ENCODE measurements at places on chromosomes 2 and 18. TPM values are rescaled to one million over a fixed set of nuclear protein-coding genes. Genes with fewer than 3 reads are reported as not detected.

- DNase-seq: no peak
These were observed 259.8 kb upstream of the APCDD1 start for GRCh38 chr18:10194592-10194991.

DNA sequence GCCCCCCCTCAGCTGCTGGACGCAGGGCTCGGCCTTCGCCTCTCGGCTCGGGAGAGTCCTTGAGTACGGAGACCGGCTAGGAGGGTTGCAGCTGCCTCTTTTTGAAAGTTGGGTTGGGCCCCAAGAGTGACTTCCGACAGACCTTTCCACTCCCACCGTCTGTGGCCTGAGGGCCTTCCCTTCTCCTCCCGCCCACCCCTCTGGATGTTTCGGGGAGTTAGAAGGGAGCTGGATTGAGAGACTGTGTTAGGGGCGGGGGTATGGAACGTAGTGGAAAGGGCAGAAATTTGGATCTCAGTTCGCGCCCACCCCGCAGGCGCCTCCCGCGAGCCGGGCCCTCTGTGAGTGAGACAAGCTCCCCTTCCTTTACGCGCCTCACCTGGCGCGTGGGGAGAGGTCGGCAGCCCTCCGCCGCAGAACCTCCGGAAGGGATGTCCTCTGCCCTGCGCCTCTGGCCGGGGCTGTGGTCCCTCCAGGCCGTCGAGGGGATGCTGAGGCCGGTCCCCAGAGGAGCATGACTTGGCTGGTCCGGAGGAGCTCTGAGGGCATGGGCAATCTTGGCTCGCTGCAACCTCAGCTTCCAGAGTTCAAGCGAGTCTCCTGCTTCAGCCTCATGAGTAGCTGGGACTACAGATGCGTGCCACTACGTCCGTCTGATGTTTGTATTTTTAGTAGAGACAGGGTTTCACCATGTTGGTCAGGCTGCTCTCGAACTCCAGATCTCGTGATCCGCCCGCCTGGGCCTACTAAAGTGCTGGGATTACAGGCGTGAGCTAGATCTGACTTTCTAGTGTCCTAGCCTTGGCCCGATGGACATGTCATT, 15.9 kb downstream of the C2orf74 start:
- no peak for DNase-seq

DNA sequence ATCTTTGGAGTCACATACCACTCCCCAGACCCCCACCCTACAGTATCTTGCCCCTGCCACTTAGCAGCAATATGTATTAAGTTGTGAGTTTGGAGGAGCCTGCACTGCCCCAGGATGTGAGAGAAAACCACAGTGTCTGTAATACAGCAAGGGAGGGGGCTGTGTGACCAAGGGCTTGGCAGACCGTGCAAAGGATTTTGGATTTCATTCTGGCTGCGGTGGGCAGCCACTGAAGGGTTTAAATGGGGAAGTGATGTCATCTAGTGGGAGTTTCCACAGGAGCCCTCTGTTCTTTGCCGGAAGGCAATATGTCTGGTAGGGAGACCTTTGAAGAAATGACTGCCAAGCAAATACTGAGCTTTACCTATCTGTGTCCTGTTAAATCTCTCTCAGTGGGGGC, 202.4 kb downstream of the FHOD3 start:
- DNase-seq: no peak

The RNF138 gene
- total RNA-seq: 19.4 TPM

- DNase-seq: no peak
These were observed 82.4 kb downstream of the ARMC9 start for GRCh38 chr2:231280846-231281245.

GRCh38 chr18:42229211-42230210, 274.5 kb downstream of the PIK3C3 start:
- no peak for DNase-seq

The SCG2 gene
- total RNA-seq: 0.08 TPM

The DOCK10 gene
- 1.2 TPM for total RNA-seq

GRCh38 chr18:13216711-13217465, 1.7 kb upstream of the LDLRAD4 start:
- no peak for DNase-seq

GRCh38 chr2:167386694-167387093, 498.4 kb downstream of the XIRP2 start:
- DNase-seq: no peak

The HOXD11 gene
- total RNA-seq: 16.3 TPM

The CEBPZ gene
- 43.2 TPM for total RNA-seq

- DNase-seq: peak; percentile 31
These were observed 17.0 kb upstream of the NFATC1 start for GRCh38 chr18:79378536-79379250.

GRCh38 chr2:217666338-217666737, 336.5 kb downstream of the TNS1 start:
- no peak for DNase-seq

All from kidney epithelial cell (primary cell).